Lung (tissue), 17 donors: ENCODE measurements at places on chromosomes 4 and X. TPM values are rescaled to one million over a fixed set of nuclear protein-coding genes. Genes with fewer than 3 reads are reported as not detected.
A peak's percentile ranks its signal among the peaks of the same experiment; 100 is the strongest.

GRCh38 chr4:43008793-43009192 lies 116.3 kb downstream of the GRXCR1 start:
- no peak overlapping the region for H3K4me3 ChIP-seq
- no peak overlapping the region for H3K27ac ChIP-seq
- no peaks in the 10 kb centered on the region for H3K27me3 ChIP-seq
- no peaks in the 10 kb centered on the region for H3K36me3 ChIP-seq
- no peaks in the 10 kb centered on the region for H3K4me1 ChIP-seq
- no peak for DNase-seq

DNA sequence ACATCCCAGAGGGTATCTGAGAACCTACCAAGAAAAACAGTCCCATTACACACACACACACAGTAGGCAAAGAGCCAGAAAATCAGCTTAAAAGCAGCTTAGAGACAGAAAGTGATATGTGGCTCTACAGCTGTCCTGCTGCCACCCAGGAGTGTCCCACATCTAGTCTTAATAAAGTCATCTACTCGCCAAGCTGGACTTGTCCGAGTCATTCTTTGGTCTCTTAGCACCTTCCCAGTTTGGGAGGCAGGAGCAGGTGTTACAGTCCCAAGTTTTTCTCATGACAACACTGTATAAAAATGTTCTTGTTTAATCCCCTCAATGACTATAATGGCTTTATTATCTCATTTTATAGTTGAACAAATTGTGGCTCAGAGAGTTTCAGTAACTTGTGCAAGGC lies 252.5 kb upstream of the CASK start:
- DNase-seq: no peak
- no peaks in the 10 kb centered on the region for H3K4me1 ChIP-seq
- no peaks in the 10 kb centered on the region for H3K36me3 ChIP-seq
- no peak overlapping the region for H3K4me3 ChIP-seq
- H3K27me3 ChIP-seq: no peaks in the 10 kb centered on the region
- H3K27ac ChIP-seq: no peak overlapping the region

DNA sequence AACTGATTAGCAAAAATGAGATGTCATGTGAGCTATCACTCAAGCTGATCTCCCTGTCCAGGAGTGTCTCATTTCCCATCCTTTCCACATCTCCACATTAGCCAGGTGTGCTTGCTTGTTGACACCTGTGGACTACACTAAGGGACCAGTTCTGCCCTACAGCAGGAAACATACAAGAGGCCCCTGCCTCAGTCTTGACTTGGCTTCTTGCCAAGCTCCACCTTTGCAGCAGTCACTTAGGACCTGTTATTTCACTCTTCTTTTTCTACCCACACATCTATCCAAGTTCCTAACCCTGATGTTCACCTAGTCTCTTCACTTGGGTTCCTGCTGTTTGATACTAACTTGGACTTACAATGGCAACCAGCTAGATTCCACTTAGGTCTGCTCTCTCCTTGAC lies 13.2 kb downstream of the FRMD7 start:
- H3K27me3 ChIP-seq: peaks cover 20% of the 10 kb centered on the region
- no peak overlapping the region for H3K27ac ChIP-seq
- no peaks in the 10 kb centered on the region for H3K36me3 ChIP-seq
- no peak overlapping the region for H3K4me3 ChIP-seq

DNA sequence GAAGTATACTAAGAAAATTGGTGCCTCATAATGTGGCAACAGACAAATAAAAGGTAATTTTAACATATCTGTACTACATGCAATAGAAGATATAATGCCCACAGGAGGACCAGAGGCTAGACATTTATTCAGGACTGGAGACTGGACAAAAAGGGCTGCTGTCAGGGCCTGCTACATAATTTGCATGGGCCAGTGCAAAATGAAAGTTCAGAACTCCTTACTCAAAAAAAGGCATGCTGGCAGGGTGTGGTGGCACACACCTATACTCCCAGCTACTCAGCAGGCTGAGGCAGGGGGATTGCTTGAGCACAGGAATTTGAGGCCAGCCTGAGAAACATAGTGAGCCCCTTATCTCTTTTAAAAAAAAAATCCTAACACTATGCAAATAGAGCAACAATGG lies 12.4 kb upstream of the MAOA start:
- H3K4me3 ChIP-seq: no peak overlapping the region
- H3K4me1 ChIP-seq: no peaks in the 10 kb centered on the region
- peaks cover 8% of the 10 kb centered on the region for H3K27me3 ChIP-seq

DNA sequence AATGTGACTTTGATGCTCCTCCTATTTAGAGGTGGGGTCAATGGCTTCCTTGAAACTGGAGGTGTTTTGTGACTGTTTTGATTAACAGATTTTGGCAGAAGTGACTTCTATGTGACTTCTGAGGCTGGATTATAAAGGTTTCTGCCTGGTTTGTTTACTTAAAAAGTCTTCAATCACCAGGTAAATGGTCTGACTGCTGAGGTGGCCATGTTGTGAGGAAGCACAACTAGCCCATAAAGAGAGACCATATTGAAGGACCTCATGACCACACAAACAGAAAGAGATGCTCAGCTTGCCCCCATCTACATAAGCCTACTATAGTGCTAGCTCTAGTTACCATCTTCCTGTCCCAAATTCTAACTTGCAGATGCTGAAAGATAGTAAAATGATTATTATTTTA lies 14.3 kb upstream of the LSM6 start:
- no peak overlapping the region for H3K4me3 ChIP-seq
- no peaks in the 10 kb centered on the region for H3K4me1 ChIP-seq
- no peak overlapping the region for H3K27ac ChIP-seq

GRCh38 chr4:2961811-2962441 lies 1.3 kb downstream of the NOP14 start:
- no peak for DNase-seq
- H3K27ac ChIP-seq: no peak overlapping the region
- H3K27me3 ChIP-seq: no peaks in the 10 kb centered on the region
- H3K4me1 ChIP-seq: peaks cover 12% of the 10 kb centered on the region
- H3K4me3 ChIP-seq: peak overlapping the region; percentile 94

- peaks cover 27% of the 10 kb centered on the region for H3K4me1 ChIP-seq
- H3K36me3 ChIP-seq: no peaks in the 10 kb centered on the region
- peak overlapping the region; percentile 17 for H3K27ac ChIP-seq
- no peaks in the 10 kb centered on the region for H3K27me3 ChIP-seq
- peak overlapping the region; percentile 48 for H3K4me3 ChIP-seq
These were observed 373 bp downstream of the ELOVL6 start for GRCh38 chr4:110198049-110198434.

DNA sequence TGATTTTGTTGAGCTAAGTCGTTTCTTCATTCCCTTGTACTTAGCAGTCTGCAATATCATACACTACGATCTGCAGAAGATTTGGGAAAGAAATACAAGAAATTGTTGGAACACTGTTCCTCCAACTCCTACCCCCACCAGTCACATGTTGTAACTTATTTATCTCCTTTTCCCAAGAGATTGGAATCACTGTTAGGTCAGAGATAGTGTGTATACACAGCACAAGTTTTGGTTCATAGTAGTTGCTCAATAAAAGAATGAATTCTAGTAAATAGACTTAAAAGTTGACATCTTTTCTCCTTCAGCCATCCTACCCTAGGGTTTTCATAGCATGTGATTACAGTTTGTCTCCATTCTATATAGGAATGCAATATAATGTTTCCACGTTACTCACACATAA lies 68.8 kb downstream of the ARFIP1 start:
- H3K27ac ChIP-seq: no peak overlapping the region
- no peak overlapping the region for H3K4me3 ChIP-seq
- H3K36me3 ChIP-seq: no peaks in the 10 kb centered on the region
- DNase-seq: no peak
- H3K27me3 ChIP-seq: no peaks in the 10 kb centered on the region

GRCh38 chr4:48499551-48500066 lies 9.6 kb downstream of the ZAR1 start:
- H3K4me3 ChIP-seq: no peak overlapping the region
- no peaks in the 10 kb centered on the region for H3K4me1 ChIP-seq
- peaks cover 9% of the 10 kb centered on the region for H3K36me3 ChIP-seq
- no peak for DNase-seq
- no peak overlapping the region for H3K27ac ChIP-seq
- H3K27me3 ChIP-seq: no peaks in the 10 kb centered on the region

DNA sequence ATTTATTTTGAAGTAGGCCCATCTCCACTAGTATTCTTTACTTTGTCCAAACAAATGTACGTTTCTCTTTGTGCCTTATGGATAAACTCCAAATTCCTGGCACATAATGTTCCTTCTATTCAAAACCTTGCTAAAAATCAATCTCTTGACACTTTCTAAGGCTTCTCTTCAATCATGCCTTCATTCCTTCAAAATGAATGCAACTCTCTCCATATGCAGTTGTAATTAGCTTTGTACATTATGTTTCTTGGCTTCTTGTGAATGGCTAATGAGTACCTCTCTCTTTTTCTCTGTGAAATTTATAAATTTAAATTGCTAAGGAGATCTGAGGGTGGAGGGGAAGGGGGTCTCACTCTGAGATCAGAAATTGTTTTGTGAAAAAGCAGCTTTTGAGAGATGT lies 24.0 kb upstream of the ANK2 start:
- no peaks in the 10 kb centered on the region for H3K27me3 ChIP-seq
- no peaks in the 10 kb centered on the region for H3K4me1 ChIP-seq
- H3K4me3 ChIP-seq: no peak overlapping the region
- H3K27ac ChIP-seq: no peak overlapping the region
- DNase-seq: no peak

DNA sequence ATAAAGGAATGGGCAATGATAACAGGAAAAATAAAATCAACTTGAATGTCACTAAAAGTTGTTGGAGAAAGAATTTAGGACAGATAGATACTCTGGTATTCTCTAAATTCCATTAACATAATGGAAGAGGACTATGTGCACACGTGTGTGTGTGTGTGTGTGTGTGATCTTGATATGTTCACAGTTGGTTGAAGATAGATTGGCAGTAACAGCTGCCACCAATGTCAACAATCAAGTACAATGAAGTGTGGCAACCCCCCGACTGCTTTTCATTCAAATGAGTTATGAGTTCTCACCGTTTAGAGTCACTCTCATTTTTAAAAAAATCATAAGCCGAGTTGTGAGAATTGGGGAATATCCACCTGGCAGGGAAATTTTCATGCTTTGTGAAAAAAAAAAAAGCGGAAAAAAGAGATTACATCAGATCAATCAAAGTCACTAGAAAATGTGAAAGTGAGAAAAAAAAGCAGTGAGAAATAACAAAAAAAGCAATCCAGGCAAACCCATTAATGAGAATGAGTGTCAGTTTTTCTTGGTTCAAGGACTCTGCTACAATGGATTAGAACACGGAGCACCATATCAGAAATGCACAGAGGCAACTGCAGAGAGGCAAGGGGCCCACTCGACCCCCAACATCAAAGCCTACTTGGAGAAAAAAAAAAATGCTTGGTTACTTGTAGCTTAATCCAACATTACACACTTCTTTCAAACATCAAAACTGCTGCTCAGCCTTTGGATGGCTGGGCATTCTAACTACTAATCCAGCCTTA lies 414.9 kb upstream of the PITX2 start:
- H3K36me3 ChIP-seq: no peaks in the 10 kb centered on the region
- no peaks in the 10 kb centered on the region for H3K27me3 ChIP-seq
- no peaks in the 10 kb centered on the region for H3K4me1 ChIP-seq
- no peak for DNase-seq
- H3K4me3 ChIP-seq: no peak overlapping the region

- no peaks in the 10 kb centered on the region for H3K36me3 ChIP-seq
- no peak overlapping the region for H3K27ac ChIP-seq
- no peak for DNase-seq
- H3K4me1 ChIP-seq: no peaks in the 10 kb centered on the region
These were observed 163.5 kb upstream of the GYPA start for GRCh38 chr4:144304025-144304424.

GRCh38 chr4:113106108-113106507 lies 56.7 kb downstream of the ANK2 start:
- H3K27ac ChIP-seq: no peak overlapping the region
- H3K27me3 ChIP-seq: peaks cover 3% of the 10 kb centered on the region
- H3K36me3 ChIP-seq: no peaks in the 10 kb centered on the region

DNA sequence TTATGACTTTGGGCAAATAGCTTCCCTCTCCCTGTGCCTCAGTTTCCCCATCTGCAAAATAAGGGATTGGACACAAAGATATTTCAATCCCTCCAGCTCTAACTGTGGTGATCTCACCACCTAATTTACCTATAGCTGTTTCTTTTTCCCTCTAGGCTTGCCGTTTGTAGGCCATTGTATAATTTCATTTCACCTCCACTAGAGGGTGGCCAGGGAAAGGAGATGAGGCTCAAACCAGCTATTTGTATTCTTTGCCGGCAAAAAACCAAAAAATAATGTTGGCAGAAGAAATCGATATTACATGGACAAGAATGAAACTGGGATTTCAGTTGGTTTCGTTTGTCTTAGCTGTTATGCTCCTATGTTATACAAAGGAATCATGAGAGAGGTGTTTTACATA lies 36.1 kb upstream of the DOCK11 start:
- H3K36me3 ChIP-seq: no peaks in the 10 kb centered on the region
- H3K27me3 ChIP-seq: no peaks in the 10 kb centered on the region
- peak; percentile 52 for DNase-seq
- no peak overlapping the region for H3K4me3 ChIP-seq
- H3K27ac ChIP-seq: no peak overlapping the region
- H3K4me1 ChIP-seq: no peaks in the 10 kb centered on the region

DNA sequence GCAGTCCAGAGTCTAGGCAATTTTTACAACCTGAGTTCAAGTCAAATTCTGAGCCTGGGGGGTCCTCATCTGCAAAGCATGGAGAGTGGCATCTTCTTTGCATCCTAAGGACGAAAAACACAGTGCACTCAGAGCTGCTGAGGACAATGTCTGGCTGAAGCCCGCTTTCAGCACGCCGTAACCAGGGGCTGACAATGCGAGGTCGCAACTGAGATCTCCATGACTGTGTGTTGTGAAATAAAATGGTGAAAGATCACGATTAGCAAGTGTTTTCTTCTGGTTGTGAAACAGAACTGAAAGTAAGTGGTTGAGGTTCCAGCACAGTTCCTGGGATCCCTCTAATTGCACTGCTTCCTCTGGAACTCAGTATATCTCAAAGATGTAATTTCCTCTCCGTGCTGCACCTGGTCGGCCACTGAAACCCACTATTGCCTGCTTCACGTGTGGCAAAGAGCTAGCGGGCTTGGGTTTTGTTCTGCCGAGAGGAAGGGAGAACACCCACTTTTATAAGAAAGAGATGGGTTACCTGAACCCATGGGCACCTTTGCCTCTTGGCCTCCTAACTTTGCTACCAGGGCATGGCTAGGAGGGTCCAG lies 7.7 kb upstream of the F11 start:
- no peak for DNase-seq
- no peaks in the 10 kb centered on the region for H3K36me3 ChIP-seq
- H3K4me1 ChIP-seq: no peaks in the 10 kb centered on the region
- no peak overlapping the region for H3K27ac ChIP-seq
- H3K4me3 ChIP-seq: no peak overlapping the region

- no peak overlapping the region for H3K4me3 ChIP-seq
- peak; percentile 4 for DNase-seq
- no peaks in the 10 kb centered on the region for H3K4me1 ChIP-seq
- no peaks in the 10 kb centered on the region for H3K27me3 ChIP-seq
- no peaks in the 10 kb centered on the region for H3K36me3 ChIP-seq
These were observed 113.7 kb upstream of the TSPAN5 start for GRCh38 chr4:98771959-98772632.

GPRASP1 gene
- 18.1 TPM for total RNA-seq

TFDP3 gene
- total RNA-seq: not detected

SCD5 gene
- total RNA-seq: 22.6 TPM

GLUD2 gene
- total RNA-seq: 2.6 TPM

SORCS2 gene
- 7.7 TPM for total RNA-seq

BMP3 gene
- 7.7 TPM for total RNA-seq

CENPE gene
- 1.3 TPM for total RNA-seq

TMSB15C gene
- 12.3 TPM for total RNA-seq

GUCY1B1 gene
- 16.5 TPM for total RNA-seq

CT45A10 gene
- not detected for total RNA-seq
